Stimulated activated CD4-positive, alpha-beta T cell treated with anti-CD3 and anti-CD28 coated beads, Interleukin-15, amount 100 ng/mL, for 1 hour (primary cell): ENCODE measurements at places on chromosomes 12 and 14.

- DNase-seq, result no peak
Measured at GRCh38 chr12:128091951-128092382, 175.0 kb upstream of the TMEM132C start.

DNA sequence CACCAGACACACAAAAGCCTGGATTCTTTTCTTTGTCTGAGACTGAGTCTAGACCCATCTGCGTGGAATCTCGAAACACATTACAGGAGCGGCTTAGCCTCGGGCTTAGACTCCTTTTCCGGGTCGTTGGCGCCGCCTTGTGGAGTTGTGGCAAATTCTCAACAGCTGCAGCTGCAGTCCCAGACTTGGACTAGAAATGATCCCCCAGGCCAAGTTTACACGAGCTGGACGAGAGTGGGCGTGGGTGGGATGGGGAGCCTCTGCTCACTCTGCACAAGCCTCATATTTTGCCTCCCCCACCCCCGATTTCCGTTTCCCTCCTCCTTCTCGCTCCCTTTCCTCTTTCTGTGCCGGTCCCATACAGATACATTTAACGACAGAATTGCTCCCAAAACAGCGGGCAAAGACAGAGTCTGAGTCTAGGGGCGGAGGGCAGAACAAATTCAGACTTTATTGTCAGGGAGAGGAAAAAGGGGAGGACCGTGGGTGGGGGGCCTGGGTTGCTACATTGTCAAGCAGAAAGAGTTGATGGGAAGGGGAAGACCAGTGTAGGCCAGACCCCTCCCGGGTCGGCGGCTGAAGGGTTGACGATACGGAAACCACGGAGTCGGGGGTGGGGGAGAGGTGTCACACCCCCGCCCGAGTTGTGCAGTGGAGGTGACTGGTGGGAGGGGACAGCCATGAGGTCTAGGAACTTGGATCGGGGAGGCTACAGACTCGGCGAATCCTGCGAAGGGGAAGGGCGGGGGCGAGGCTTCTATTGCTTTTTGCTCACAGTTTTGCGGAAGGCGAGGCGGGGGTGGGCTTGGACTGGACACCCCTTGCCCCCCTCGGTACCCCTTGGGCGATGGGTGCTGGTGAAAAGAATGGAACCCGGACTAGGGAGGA, 4.7 kb upstream of the GPR84 start:
- peak; percentile 78 for DNase-seq

DNA sequence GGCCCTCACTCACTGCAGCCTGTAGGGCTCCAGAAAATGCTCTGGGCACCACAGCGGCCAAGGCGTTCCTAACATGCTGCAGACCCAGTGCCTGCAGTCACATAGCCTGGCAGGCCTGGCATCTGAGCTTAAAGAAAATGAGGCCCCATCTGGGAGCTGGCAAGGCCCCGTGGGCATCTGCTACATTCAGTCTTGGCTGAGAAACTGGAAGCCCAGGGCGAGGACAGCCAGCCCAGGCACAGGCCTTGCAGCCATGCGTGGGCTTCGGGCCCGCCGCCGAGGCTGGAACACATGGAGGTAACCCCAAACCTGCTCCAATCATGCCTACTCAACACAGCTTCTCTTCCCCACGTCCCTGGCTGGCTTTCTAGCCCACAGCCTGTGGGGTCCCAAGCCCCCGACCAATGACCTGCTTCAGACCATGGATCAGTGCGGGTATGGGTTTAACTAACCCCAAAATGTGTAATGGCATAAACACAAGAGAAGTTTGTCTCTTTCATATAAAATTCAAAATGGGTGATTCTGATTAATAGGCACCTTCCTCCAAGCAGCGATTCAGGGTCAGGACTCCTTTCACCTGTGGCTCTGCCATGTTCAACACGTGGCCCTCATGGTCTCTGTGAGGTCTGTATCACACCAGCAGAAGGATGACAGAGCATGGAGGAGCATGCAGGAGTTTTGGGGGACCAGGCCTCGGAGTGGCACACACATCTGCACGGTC, 6.4 kb downstream of the NGB start:
- no peak for DNase-seq

DNA sequence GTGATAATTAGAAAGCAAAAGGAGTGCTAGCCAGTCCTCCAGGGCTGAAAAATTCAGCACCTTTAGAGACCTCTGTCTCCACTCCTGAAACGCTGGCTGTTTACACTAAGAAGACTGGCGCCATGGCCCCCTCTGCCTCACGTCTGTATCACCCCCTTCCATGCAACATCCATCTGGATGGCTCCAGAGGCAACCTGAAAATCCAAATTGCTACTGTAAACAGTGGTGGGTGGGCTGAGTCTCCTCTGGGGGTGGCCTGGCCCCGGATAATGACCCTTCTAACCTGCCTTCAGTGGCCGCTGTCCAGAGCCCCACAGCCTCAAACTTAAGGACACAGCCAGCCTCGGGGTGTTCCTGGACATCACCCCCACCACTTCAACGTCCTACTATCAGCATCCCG, 1.4 kb downstream of the PRKD1 start:
- no peak for DNase-seq
